Suprapubic skin (tissue), 4 donors: ENCODE measurements at places on chromosomes 13 and 19. TPM values are rescaled to one million over a fixed set of nuclear protein-coding genes. Genes with fewer than 3 reads are reported as not detected.

Gene CLEC4M
- total RNA-seq, result not detected

- H3K36me3 ChIP-seq, result no peaks in the 10 kb centered on the region
- H3K27me3 ChIP-seq, result peaks cover 9% of the 10 kb centered on the region
- peak overlapping the region; percentile 83 for H3K4me3 ChIP-seq
- peak overlapping the region; percentile 95 for H3K27ac ChIP-seq
- H3K4me1 ChIP-seq, result peaks cover 14% of the 10 kb centered on the region
These were observed 850 bp downstream of the KLF5 start for GRCh38 chr13:73059460-73060250.

- no peaks in the 10 kb centered on the region for H3K27me3 ChIP-seq
- H3K27ac ChIP-seq, result peak overlapping the region; percentile 57
- H3K36me3 ChIP-seq, result no peaks in the 10 kb centered on the region
- peaks cover 22% of the 10 kb centered on the region for H3K4me1 ChIP-seq
These were observed 171.5 kb downstream of the DLEU7 start for GRCh38 chr13:50672025-50672424.

GRCh38 chr19:53580871-53581835 lies 43.2 kb downstream of the ZNF331 start:
- H3K4me1 ChIP-seq, result no peaks in the 10 kb centered on the region
- peaks cover 33% of the 10 kb centered on the region for H3K36me3 ChIP-seq
- H3K27me3 ChIP-seq, result no peaks in the 10 kb centered on the region
- DNase-seq, result no peak

DNA sequence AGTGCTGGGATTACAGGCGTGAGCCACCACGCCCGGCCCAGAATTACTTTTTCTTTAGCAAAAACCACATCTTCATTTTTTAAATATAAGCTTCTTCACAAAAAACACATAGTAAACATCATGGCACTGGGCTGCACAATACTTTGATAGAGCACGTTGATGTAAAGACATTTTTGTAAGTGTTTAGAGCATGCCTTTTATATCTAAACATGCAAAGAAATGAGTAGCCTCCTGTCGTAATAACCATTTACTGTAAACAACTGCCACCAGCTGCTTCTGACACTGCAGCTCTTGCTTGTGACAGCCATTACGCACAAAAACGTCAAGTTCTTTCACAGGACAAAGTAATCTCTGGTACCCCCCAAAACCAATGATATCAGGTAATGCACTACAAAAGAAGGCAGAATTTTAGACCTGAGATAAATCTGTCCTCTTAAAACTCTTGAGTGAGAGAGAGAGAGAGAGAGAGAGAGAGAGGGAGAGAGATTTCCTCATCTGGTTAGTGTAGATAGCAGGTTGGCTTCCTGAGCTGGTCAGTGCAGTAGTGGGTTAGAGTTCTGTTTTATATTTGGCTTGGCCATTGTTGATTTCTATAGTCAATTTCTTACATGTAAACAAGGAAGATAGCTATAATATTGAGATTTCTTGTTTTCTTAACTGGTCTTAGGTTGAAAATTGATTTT lies 6.7 kb upstream of the ZNF548 start:
- DNase-seq, result no peak
- H3K27me3 ChIP-seq, result no peaks in the 10 kb centered on the region
- no peak overlapping the region for H3K4me3 ChIP-seq
- H3K4me1 ChIP-seq, result no peaks in the 10 kb centered on the region
- no peak overlapping the region for H3K27ac ChIP-seq
- peaks cover 9% of the 10 kb centered on the region for H3K36me3 ChIP-seq
